NCI-H460 (cell line): ENCODE measurements at places on chromosomes 7 and 10. TPM values are rescaled to one million over a fixed set of nuclear protein-coding genes. Genes with fewer than 3 reads are reported as not detected.
A peak's percentile ranks its signal among the peaks of the same experiment; 100 is the strongest.

- peak; percentile 48 for DNase-seq
These were observed 604.9 kb downstream of the LRMDA start for GRCh38 chr10:76036111-76036940.

- DNase-seq, result no peak
These were observed 24.8 kb downstream of the FAM53B start for GRCh38 chr10:124719213-124719851.

GRCh38 chr10:22259280-22259679 is 41.5 kb upstream of the EBLN1 start:
- no peak for DNase-seq

- DNase-seq, result no peak
These were observed 37.0 kb downstream of the TBC1D12 start for GRCh38 chr10:94439275-94439861.

- peak; percentile 35 for DNase-seq
These were observed 75.1 kb downstream of the MAD1L1 start for GRCh38 chr7:2157473-2158279.

DNA sequence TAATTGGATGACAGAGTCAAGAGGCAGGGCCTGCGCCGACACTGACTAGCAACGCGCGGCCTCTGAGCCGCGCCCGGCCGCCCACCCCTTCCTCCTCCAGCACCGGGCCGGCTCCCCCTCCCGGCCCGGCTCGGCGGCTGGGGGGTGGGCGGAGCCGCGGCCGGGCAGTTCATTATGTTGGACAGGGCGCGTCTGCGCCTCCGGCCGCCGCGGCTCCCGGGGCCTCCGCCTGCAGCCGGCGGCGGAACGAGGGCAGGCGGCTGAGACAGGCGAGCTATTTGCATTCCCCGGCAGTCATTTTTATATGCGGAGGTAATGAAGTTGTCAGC is 106.7 kb downstream of the SNX10 start:
- no peak for DNase-seq

GRCh38 chr10:23439452-23439960 is 631 bp downstream of the OTUD1 start:
- no peak for DNase-seq

- DNase-seq, result no peak
These were observed 92.4 kb downstream of the GLI3 start for GRCh38 chr7:42144604-42145003.

- no peak for DNase-seq
These were observed 957 bp upstream of the SVIL start for GRCh38 chr10:29635711-29636144.

DNA sequence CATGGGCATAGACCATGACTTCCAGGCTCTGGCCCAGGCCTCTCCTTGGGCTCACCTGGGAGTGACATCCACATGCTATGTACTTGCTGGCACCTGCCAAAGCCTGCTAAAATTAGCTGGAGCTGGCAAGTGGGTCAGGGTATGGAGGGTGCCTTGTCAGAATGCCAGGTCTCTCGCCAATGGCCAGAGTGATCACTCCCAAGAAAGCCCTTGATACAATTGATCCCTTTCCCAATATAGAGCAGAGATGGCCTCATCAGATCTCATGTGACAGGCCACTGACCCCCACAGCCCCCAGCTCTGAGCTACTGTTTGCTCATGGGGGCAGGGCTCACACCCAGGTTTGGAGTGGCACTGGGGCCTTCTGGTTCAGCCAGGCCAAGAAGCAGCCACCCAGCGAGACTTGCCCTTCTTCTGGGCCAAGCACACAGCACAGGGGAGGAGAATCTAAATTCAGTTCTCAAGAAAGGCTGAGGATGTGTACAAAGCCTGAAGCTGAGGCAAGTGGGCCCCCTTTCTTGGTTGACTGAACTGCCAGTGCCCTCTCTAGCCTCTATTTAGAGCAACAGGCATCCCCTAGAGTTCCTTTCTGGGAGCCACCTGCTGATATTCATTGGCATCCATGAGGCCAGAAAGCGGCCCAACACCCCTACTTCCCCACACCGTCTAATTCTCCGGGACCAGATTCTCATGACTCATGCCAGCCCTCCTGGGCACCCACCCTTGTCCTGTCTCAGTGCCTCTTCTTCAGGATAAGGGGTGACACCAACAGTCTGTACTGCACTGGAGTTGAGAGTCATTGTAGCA is 18.9 kb upstream of the MYL7 start:
- no peak for DNase-seq

- DNase-seq, result peak; percentile 5
These were observed 97.4 kb upstream of the BMPER start for GRCh38 chr7:33807779-33808482.

GRCh38 chr10:62715383-62715782 is 89.1 kb upstream of the ADO start:
- no peak for DNase-seq

DNA sequence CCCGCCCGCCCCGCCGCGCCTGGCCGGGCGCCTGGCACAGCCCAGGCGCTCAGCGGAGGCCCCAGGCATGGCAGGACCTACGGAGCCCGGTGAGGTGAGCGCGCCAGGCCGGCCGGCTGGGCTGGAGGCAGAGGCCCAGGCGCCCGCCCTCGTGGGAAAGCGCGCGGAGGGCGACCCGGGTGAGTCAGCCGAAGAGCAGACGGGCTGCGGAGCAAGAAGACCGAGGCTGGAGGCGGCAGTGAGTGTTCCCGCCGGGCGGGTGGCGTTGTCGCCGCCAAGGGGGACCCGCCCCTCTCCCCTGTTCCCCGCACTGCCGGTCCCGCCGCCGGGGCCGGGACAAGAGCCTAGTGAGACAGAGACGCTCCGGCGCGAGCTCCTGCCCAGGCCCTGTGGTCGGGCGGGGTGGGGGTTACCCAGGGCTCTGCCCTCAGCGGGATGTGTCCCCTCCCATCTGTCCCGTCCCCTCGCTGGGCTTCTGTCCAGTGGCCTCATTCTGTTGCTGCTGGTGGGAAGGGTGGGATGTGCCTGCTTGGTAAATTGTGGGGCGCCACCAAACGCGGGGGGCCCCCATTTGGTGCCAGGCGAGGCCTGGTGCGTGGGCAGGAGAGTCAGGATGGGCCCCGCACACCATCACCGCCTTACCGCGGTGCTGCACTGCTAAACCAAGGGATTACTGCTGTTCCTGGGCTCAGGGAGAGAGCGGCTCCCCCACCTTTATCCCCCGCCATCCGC is 17.0 kb upstream of the NODAL start:
- peak; percentile 40 for DNase-seq

- DNase-seq, result no peak
These were observed 55.5 kb upstream of the CCNJ start for GRCh38 chr10:95987685-95988426.

DNA sequence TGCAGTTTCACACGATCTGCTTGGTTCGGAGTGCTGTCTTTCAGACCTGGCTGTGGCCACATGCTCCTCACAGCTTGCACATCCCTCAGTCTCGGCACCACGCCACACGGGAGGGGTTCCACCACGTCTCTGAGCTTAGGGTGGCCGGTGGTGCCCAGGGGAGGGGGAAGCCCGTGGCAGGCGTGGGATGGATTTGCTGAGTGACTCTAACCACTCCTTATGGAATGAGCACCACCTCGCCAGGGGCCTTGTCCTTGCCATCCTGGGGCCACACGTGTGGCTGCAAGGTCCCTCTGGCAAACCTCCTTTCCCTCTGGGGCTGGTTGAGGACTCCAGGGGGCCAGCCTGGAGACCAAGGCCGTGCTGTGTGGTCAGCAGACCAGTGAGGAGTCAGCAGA is 29.1 kb upstream of the FAM20C start:
- DNase-seq, result no peak

DNA sequence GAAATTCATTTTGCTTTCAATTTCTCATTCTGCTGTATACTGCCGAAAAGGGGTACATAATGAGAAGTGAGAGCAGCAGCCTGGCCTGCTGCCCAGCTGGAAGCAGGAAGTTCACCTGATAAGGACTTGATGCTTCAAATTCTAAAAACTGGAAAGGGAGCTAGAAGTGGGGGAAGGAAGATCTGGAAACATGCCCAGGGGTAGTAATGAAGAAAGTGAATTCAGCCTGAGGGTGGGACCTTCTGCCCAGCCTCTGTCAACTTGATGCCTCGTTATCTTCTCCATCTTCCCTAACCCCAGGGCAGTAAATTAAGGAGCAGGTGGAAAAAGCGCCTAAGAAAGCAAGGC is 69.4 kb downstream of the ARMH3 start:
- DNase-seq, result no peak

- DNase-seq, result no peak
These were observed 12.4 kb downstream of the DIP2C start for GRCh38 chr10:677038-677437.

GRCh38 chr10:124535731-124536495 is 74.3 kb downstream of the LHPP start:
- no peak for DNase-seq

GRCh38 chr7:124765401-124766352 is at the start of gene GPR37:
GPR37 (minus strand) TSS chr7:124765792; CDS start chr7:124764976, 816 bp downstream.
- peak; percentile 74 for DNase-seq

DNA sequence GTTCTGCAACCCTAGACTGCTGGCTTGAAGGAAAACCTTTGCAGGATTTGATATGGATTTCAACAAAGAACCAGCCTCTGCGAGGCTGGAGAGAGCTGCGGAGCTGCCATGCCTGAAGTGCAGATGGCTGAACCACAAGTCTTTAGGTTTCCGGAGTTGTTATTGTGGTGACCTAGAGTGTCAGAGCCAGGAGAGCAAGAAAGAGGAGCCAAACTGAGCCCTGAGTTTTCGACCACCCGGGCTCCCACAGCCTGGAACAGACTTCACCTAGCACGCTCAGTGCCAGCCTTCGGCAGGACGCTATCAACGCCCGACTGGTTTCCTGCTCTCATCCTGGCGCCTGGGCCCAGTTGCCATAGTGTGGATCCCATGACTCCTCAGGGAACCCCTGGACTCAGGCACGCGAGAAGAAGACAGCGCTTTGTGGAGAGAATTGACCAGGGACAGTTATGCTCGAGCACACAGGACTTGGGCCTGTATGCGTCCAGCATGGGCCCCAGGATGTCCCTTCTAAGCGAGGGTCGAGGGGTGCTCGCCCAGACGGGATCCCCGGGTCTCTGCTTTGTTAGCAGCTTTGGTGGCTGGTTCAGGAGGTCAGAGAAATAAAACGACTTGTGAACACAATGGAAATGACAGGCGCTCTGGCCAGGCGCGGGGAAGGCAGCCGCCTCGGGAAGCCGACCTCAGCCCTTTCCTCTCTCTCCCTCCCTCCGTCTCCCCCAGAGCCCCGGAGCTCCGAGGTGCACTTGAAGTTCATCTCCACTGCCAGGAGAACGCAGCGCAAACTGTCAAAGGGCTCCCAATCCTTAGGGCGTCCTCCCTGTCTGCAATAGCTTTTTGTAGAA is 1.8 kb upstream of the GAD2 start:
- DNase-seq, result no peak

- DNase-seq, result peak; percentile 55
These were observed 3.3 kb upstream of the SHH start for GRCh38 chr7:155815332-155816191.

- DNase-seq, result no peak
These were observed 30.0 kb downstream of the PAX2 start for GRCh38 chr10:100775386-100775785.

DNA sequence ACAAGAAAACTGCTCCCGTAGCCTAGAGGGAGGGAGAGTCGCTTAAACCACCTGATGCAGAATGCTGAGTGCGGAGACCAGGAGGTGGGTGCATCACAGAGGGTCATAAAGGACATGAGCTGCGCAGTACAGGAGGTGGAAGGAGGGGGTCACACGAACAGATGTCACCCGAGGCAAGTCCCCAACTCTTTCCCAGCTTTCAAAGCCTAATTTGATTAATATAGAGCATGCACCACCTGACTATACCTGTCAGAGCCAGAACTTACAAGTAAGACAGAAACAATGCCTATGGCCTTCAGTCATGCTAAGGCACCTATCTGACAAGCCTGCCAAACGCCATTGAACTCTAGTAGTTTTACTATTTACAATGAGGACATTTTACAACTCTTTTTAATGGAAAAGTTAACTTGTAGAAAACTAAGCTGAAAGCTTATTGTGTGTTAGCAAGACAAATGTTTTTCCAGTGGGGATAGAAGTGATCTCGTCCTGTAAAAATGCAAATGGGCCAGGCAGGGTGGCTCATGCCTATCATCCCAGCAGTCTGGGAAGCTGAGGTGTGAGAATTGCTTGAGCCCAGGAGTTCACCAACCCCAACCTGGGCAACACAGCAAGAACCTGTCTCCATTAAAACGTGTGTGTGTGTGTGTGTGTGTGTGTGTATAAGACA is 1.1 kb upstream of the VOPP1 start:
- DNase-seq, result no peak

GRCh38 chr10:90977162-90977854 is 56.4 kb upstream of the ANKRD1 start:
- no peak for DNase-seq

DNA sequence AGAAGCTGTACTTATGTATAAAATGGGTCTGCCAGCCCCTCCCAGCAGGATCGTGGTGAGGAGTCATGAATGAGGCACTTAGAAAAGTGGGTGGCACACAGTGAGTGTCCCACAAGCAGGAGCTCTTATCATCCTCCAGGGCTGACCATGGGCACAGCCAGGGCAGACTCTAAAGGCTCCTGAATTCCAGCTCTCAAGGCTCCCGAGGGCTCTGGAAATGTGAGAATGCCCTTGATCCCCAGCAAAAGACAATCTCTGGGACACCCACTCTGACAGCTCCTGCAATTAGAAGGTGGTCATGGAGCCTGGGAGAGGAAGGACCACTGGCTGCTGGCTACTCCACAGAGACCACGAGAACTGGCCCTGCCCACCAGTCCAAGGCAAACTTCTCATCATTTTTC is 1.6 kb downstream of the VSTM4 start:
- no peak for DNase-seq

GRCh38 chr7:139886899-139887298 is 57.8 kb downstream of the TBXAS1 start:
- DNase-seq, result no peak

- no peak for DNase-seq
These were observed 322.0 kb upstream of the ZNF32 start for GRCh38 chr10:43970717-43971116.

Gene CASTOR2
- total RNA-seq, result 3.4 and 5.5 TPM in 2 replicates

Gene RNF32
- 1.4 and 2.8 TPM in 2 replicates for total RNA-seq

Gene SEPTIN14
- total RNA-seq, result not detected in 2 replicates

Gene NRP1
- total RNA-seq, result 11.6 and 12.2 TPM in 2 replicates

Gene THSD7A
- 4.2 and 5.7 TPM in 2 replicates for total RNA-seq

Gene BTBD16
- total RNA-seq, result 0.43 and 0.45 TPM in 2 replicates

Gene PARD3
- 71.6 and 75.1 TPM in 2 replicates for total RNA-seq

Gene CADPS2
- total RNA-seq, result 17.2 and 18.0 TPM in 2 replicates

Gene NACAD
- 0.14 TPM in 1 of 2 replicates, not detected in the other for total RNA-seq

Gene HOXA4
- 0.57 and 0.61 TPM in 2 replicates for total RNA-seq

Gene IFRD1
- 265 and 277 TPM in 2 replicates for total RNA-seq

Gene AGBL3
- total RNA-seq, result 1.2 and 2.6 TPM in 2 replicates

Gene PLEKHA8
- total RNA-seq, result 15.5 and 18.3 TPM in 2 replicates

Gene ZCWPW1
- total RNA-seq, result 0.75 and 1.8 TPM in 2 replicates

Gene CC2D2B
- not detected in 2 replicates for total RNA-seq

Gene EVX1
- total RNA-seq, result 0.12 TPM in 1 of 2 replicates, not detected in the other

Gene OR9A2
- not detected in 2 replicates for total RNA-seq

Gene SHH
- total RNA-seq, result 7.1 and 7.9 TPM in 2 replicates

Gene CAV1
- 168 and 169 TPM in 2 replicates for total RNA-seq

Gene LIPK
- total RNA-seq, result not detected in 2 replicates
